ENCODE measurements at places on chromosomes 16 and 17. TPM values are rescaled to one million over a fixed set of nuclear protein-coding genes. Genes with fewer than 3 reads are reported as not detected.

GRCh38 chr17:58335779-58336455, 7.3 kb upstream of the TSPOAP1 start:
- DNase-seq: no peak

DNA sequence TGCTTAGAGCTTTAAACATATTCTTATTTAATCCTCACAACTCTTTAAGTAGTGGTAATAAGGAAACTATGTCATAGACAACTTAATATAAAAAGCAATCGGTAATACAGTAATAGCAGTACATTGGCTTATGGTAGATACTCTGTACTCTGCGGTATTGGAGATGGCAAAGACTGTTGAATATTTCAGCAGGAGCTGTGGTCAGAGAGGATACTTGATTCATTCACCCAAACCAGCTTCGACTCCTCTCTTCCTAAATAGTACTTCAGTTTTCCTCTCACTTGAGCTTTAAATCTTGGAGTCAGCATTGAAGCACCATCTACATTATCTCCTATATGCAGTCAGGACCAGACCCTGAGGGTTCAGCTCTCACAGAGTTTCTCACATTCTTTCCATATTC, 169.3 kb downstream of the CYB561 start:
- DNase-seq: no peak

GRCh38 chr16:27444015-27444414, 42.0 kb downstream of the IL21R start:
- peak; percentile 69 for DNase-seq

- DNase-seq: no peak
Measured at GRCh38 chr16:84986102-84986501, 25.2 kb downstream of the ZDHHC7 start.

- no peak for DNase-seq
Measured at GRCh38 chr17:80111702-80112470, 10.5 kb downstream of the GAA start.

DNA sequence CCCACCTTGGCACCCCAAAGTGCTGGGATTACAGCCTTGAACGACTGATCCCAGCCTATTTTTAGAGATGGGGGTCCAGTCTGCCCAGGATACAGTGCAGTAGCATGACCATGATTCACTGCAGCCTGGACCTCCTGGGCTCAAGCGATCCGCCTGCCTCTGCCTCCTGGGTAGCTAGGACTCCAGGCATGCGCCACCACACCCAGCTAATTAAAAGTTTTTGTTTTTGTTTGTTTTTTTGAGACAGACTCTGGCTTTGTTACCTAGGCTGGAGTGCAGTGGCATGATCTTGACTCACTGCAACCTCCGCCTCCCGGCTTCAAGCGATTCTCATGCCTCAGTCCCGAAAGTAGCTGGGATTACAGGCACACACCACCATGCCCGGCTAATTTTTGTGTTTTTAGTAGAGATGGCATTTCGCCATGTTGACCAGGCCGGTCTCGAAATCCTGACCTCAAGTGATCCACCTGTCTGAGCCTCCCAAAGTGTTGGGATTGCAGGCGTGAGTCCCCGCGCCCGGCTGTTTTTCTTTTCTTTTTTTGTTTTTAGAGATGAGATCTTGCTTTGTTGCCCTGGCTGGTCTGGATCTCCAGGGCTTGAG, 2.3 kb upstream of the PAFAH1B1 start:
- no peak for DNase-seq

DNA sequence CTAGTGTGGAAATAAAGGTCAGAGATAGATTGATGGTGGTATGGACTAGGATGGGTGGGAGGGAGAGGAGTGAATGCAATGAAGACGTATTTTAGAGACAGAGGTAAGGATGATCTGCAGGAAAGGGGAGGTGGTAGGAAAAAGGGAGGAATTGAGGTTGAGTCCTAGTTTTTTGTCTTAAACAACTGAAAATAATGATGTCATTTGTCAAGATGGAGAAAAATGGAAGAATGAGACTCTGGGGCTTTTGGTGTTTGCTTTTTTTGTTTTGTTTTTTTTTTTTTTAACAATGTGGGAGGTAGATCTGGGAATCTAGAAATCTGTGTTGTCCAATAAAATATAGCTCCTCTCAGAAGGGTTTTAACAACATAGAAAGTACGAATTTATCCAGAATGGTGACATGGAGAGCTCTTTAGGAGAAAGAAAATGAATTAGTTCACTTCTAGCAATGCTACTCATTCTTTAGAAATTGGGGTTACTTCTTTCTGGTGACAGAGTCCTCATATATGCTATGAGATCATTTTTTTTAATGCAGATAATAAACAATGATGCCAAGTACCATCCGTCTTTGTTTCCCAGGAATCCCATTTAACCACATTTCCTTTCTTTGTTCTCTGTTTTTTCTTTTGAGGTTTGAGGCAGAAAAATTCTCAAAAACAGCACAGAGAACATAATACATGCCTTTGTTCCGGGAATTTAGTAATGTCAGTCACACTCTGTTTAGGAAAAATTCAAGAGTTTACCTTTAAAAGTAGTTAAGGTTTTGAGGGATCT, 225.3 kb upstream of the COX10 start:
- DNase-seq: no peak

DNA sequence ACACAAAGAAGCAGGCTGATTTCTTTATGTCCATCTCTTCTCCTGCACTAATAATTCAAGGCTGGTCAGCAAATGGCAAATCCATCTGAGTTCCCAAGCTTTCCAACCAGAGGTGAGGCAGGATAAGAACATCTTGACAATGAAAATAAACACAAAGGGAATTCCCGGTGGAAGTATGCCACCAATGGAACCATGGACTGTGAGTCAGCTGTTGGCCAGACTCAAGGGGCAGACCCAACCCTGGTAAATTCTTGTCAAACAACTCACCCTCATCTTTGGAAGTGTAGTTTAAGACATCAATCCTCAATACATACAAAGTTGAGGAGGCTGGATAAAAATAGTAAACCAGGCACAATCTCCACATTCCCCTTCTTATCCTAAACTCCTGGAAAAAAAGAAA, 74.3 kb upstream of the CES5A start:
- peak; percentile 56 for DNase-seq

DNA sequence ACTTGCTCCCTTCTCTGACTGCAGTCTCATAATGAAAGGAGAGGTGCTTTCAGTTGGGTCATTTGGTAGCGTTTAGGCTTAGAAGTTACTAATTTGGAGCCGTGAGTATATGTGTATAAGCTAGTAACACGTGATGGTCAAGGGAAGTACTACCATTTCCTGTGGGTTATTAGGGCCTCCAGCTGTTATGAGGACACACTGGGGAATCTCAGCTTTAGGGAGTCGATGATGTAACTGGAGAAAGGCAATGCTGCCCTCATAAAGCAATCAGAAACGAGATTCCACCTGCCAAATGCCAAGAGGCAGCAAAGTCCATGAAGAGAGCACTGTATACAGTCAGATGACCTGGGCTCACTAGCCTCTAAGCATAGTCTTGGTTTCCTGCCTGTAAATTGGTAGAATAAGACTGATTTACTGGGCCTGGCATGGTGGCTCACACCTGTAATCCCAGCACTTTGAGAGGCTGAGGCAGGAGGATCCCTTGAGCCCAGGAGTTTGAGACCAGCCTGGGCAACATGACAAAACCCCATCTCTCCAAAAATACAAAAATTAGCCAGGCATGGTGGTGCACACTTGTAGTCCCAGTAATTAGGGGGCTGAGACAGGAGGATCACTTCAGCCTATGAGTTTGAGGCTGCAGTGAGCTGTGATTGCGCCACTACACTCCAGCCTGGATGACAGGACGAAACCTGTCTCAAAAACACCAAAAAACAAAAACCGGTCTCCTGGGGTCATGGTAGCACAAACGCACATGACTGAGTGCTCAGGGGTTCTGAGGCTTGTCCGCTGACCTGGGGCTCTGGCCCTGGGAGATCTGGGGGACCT, 53.0 kb downstream of the SF3B3 start:
- peak; percentile 84 for DNase-seq

DNA sequence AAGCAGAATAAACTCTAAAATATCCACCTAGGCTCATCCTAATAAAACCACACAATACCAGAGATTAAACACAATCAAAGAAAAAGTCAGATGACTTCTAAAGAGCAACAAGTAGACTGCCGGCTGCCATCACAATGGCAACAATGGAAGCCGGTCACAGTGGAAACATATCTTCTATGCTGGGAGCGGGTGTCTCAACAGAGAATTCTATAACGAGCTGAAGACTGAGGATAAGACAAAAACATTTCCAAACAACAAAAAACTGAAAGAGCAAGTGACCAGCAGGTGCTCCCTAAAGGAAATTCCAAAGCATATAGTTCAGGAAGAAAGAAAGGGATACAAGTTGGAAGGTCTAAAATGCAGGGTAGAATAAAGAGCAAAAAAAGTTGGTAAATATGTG, 8.9 kb downstream of the NSMCE1 start:
- no peak for DNase-seq

GRCh38 chr16:4330277-4330874, 14.5 kb downstream of the GLIS2 start:
- peak; percentile 81 for DNase-seq

GRCh38 chr16:80113873-80114574, 426.8 kb upstream of the DYNLRB2 start:
- peak; percentile 12 for DNase-seq

GRCh38 chr17:79033741-79034501, 10.0 kb downstream of the C1QTNF1 start:
- DNase-seq: no peak

GRCh38 chr17:57285701-57286100, 29.4 kb downstream of the MSI2 start:
- DNase-seq: no peak

GRCh38 chr17:72479113-72479512, 358.3 kb downstream of the SOX9 start:
- DNase-seq: no peak

- DNase-seq: no peak
Measured at GRCh38 chr17:73269329-73269615, 7.6 kb upstream of the CPSF4L start.

DNA sequence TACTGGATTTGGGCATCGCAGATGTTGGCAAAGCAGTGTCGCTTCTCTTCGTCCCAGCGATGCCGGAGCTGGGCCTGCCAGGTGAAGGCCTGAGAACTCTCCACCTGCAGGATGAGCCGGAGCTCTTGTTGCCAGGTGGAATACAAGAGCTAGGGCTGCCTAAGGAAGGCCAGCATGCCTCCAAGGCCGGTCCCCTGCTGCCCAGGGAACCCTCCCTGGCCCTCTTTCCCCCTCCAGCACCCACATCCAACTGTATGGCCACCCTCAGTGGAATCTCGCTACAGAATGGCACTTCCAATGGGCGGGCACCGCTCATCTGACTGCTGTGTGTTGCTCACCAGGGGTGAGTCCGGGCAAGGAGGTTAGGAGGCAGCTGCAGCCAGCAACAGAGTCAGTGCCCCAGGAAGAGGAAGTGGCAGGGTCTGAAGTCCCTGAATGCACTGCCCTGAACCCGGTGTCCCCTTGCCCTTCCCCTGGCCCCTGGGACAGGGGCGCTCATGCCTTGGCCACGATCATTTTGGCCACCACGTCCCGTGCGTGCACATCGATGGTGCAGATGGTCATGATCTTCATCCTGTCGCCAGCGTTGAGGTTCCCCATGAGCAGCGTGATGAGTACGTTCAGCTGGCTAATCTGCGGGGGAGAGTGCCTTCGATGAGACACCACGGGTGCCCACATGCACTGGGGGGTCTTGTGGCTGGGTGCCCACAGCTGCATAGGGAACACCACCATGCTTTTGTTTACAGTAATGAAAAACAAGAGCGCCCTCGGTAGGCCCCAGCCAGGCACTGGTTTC, 75.8 kb downstream of the DNAH17 start:
- no peak for DNase-seq

DNA sequence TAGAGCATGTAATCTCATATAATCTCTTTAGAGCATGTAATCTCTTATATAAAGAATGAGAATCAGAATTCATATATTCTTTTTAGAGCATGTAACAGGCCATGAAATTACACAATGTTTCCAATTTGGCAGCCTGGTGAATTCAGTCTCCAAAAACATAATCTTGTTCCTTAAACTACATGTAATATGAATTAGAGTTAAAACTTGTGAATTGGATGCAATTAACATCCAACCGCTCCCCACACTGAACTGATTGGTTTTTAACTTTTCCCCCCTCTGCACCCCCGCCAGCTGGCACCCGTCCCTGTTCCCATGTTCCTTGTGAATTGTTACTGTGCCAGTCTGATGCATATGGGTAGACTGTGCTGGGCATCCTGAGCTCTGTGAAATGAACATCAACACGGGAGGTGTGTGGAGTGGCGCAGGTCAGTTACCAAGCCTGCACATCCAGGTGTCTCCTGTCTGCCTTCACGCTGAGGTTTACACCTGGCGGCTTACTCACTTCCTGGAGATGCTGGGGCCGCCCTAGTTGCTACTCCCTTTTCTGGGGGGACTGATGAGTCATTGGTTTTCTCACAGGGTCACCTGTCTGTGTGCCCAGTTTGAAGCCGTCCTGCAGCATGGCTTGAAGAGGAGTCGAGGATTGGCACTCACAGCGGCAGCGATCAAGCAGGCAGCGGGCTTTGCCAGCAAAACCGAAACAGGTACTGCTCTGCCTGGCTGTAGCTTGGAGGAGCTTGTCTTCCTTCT, 50.4 kb downstream of the SNX29 start:
- no peak for DNase-seq

DNA sequence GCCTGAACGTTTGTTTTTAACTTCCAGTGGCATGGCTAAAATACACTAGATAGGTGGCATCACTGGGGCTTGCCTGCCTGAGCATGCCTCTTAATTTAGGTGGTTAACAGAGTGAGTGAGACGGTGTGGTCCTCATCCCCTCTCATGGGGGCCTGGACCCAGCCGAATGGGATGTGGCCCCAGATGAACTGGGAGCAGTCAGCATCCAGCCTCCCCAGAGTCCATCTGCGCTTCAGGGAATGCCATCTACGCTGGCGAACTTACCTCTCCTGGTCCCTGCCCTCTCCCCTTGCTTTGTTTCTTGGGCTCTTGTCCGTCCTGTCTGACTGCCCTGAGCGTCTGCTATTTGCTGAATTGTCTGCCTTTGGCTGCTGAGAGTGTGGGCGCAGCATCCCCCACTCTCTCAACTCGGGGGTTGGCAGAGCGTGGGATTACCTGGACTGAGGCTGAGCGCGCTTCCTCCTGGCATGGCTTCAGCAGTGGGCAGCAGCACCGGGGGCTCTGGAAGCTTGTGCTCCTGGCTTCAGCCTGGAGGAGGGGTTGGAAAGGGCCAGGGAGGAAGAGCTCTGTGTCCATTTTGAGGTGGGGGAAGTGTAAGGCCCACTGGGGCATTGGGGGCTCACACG, 2.1 kb downstream of the RAB40C start:
- DNase-seq: no peak

- DNase-seq: no peak
Measured at GRCh38 chr16:31006086-31006385, 4.4 kb downstream of the STX1B start.

- DNase-seq: no peak
Measured at GRCh38 chr17:67491681-67492024, 114.6 kb downstream of the PITPNC1 start.

Gene LYRM9
- 18.6 TPM for total RNA-seq

Gene ANKS3
- total RNA-seq: 20.0 TPM

Gene ACBD4
- total RNA-seq: 2.9 TPM

Gene SSTR5
- not detected for total RNA-seq

Gene TM4SF5
- not detected for total RNA-seq

Gene MLYCD
- total RNA-seq: 1.4 TPM

Gene ITFG1
- 93.8 TPM for total RNA-seq

Gene C16orf74
- 13.2 TPM for total RNA-seq

Gene ZNF385C
- total RNA-seq: not detected

Gene KRT33A
- not detected for total RNA-seq

Gene CFAP119
- total RNA-seq: 0.89 TPM

Measured in GM23248 (cell line).